Stimulated activated CD4-positive, alpha-beta T cell treated with anti-CD3 and anti-CD28 coated beads, Interleukin-1b, Interleukin-23, amount 100 ng/mL, for 24 hours (primary cell): ENCODE measurements at places on chromosomes 1 and 21.
A peak's percentile ranks its signal among the peaks of the same experiment; 100 is the strongest.

- DNase-seq = no peak
These were observed 62.8 kb downstream of the RGS4 start for GRCh38 chr1:163131981-163132380.

DNA sequence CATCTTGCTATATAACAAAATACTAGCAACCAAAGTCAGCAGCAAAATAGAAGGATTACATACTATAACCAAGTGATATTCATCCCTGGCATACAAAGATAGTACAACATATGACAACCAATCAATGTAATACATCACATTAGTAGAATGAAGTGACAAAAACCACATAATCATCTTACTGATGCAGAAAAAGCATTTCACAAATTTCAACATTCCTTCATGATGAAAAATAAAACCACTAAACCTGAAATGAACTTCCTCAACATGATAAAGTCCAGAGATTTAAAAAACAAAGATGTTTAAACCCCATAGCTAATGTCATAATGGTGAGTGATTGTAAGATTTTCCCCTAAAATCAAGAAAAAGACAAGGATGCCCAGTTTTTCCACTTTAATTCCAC is 18.6 kb downstream of the RO60 start:
- no peak for DNase-seq

DNA sequence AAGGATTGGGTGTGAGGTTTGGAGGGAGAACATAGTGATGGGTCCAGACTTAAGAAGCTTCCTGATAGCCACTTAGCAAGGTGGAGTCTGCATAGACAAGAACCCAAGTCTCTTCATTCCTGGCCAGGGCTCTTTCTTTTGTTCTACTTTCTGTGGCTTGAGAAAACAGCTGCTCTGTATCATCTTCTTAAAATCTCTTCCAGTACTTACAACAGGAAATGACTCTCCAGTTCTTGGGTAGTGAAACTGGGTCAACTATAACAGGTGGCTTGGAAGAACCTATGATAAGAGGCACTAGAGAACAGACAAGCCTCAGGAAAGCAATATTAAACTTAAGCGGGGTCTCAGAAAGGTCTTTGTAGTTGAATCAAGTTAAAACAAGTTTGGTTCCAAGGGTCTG is 148.1 kb upstream of the USP24 start:
- DNase-seq = no peak

- DNase-seq = peak; percentile 46
These were observed 711 bp downstream of the GADD45A start for GRCh38 chr1:67685558-67686266.

DNA sequence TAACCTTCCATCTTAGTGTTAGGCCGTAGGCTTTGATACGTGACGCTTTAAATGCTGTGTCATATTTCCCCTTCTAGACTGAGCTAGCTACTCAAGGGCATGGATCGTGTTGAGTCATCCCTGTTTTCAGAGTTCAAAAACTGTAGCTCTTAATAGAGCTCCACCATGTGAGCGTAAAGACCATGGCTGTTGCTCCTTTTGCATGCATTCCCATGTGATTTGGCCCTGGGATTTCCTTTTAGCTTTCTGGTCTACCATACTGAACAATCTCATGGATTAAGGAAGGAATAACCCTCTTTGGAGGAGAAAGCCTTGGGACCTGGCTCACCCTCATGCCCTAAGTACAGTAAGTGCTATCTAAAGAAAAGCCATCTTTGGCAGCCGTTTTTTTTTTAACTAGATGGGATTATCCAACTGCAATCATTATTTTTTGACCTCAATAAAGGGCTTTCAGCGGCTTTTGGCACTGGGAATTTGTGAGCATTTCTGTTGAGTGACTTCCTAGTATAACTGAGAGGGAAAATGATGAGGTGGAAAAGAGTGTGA is 76.6 kb downstream of the PLPP3 start:
- no peak for DNase-seq

DNA sequence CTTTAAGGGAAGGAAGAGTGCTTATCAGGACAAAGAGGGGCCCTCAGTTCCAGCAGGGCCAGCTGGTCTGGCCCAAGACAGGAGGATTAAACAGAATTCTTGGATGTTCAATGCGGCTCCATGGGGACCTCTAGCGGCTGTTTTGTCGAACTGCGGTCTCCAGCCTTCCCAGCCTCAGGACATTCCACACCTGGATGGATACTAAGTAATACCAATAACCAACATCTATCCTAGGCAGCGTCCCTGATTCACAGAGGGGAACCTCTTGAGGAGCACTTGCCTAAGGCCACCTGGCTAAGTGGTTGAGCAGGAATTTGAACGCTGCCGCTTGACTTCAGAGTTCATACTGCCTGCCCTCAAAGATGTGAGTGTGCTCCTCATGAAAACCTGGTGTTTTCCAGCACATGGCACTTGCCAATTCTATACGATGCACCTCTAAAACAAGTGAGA is 15.5 kb upstream of the CD247 start:
- DNase-seq = peak; percentile 43

DNA sequence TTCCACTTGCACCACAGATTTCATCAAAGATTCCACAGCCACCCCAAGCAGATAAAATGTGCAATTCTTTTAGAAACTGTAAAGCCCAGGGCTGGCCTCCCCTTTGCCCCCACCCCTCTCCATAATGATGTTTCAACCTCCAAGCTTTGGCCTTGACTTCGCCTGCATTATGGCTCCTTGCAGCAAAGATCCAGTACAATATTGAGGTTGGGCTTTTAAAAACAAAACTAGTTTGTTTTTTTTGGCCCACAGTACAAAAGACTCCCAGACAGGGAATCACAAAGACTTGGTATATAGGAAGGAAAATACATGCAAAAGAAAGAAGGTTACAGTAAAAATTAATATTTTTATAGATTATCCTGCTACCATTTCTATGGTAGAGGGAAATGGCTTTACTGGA is 356.5 kb upstream of the PTBP2 start:
- no peak for DNase-seq

- DNase-seq = no peak
These were observed 20.9 kb downstream of the RNF187 start for GRCh38 chr1:228507961-228508652.

DNA sequence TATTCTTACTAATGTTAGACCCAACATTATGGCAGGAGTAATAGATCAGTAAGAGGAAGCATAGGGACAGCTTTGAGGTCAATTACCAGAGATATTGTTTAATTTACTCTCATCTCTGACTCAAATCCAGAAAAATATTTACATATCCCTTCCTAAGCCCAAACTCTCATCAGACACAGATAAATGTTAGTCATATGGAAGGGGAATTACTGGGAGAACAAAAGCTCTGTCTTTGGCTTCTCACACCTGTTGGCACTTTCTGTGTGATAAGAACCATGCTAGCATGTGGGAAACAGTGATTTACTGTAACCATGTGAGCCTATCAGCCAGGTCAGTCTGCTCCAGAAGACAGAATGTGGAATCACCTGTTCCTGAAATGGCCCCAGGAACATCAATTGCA is 72.4 kb downstream of the DUSP10 start:
- DNase-seq = no peak

GRCh38 chr21:35764586-35764985 is 295.7 kb downstream of the SETD4 start:
- DNase-seq = no peak

DNA sequence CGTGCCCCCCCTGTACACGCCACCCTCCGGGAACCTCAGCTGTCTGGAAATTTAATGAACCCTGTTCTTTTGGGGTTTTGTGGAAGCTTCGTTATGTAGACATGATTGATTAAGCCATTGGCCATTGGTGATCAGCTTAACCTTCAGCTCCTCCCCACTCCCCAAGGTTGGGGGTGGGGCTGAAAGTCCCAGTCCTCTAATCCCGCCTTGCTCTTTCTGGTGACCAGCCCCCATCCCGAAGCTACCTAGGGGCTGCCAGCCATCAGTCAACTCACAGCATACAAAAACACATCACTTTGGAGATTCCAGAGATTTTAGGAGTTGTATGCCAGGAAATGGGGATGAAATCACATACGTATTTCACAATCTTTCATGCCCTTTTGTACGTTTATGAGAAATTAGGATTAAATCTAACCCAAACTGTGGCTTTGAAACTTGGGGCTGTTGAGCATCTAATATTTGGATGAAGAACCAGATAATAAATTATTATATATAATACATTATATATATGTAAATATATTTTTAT is 52.3 kb downstream of the BACE2 start:
- DNase-seq = no peak

DNA sequence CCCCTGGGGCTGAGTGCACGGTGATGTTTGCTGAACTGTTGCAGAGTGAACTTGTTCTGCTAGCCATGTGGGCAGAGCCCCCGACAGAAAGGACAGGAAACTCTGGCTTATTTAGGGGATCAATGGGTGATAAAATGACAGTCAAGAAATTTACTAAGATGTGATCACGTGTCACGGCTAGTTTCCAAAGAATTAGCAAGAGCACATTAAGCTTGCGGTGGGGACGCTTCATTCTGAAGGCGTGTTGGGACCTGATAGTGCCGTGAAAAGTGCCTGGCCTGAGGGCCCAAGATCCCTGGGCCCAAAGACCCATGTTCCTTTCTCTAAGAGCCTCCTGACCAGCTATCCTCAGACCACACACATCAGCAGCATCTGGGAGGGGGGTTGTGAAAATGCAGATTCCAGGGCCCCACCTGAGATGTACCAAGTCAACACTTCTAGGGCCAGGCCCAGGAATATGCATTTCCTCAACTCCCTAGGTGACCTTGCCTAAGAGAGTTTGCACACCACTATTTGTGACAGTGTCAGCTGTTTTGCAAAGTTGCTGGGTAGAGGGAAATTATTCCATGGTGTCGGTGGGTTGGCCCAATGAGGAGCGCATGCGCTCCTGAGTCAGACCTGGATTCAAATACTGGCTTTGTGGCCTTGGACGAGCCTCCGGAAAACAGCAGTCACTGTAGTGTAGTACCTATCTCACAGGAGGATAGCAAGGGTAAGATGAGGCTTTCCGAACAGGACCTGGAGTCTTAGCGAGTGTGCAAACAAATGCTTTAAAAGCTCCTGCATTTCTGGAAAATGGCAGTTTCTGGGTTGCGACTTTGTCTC is 77.5 kb downstream of the SPSB1 start:
- DNase-seq = no peak

DNA sequence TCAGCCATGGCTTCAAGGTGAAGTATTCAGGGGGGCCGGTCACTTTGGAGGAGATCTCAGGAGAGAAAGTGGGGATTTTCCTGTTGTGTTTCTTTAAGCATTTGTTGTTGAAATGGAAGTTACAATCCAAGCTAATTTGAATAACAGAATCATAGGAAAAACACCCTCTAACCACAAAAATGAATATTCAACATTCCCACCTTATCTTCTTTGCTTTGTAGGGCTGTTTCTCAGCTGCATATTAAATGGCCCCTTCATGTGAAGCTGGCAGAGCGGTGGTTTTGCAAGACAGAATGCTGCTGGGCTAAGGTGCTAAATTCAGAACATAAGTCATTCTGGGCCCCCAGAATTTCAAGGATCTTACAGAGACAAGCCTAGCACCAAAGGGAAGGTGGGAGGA is 279.0 kb downstream of the RRAGC start:
- DNase-seq = no peak

- DNase-seq = no peak
These were observed 1423.4 kb downstream of the NCAM2 start for GRCh38 chr21:22421416-22422180.

DNA sequence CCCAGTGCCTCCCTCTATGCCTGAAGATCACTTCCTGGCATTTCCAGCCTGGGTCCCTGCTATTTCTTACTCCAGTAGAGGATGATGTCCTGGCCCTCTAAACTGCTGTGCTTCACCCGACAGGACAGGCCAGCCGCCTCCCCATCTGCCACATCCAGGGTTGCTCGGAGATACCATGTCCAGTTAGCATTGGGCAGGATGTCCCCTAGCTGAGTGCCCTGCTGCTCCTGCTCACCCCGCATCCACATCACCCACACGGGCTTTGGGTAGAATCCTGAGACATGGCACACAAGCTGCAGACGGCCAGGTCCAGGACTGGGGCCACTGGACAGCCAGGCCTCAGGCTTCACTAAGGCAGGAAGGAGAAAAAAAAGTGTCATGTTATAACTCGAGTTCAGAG is 2.0 kb downstream of the CD1B start:
- DNase-seq = no peak

- DNase-seq = no peak
These were observed 293.2 kb upstream of the SGIP1 start for GRCh38 chr1:66240491-66241484.

GRCh38 chr1:96845464-96845863 is 123.9 kb downstream of the PTBP2 start:
- no peak for DNase-seq

GRCh38 chr1:154801234-154802011 is 68.7 kb downstream of the KCNN3 start:
- DNase-seq = no peak

DNA sequence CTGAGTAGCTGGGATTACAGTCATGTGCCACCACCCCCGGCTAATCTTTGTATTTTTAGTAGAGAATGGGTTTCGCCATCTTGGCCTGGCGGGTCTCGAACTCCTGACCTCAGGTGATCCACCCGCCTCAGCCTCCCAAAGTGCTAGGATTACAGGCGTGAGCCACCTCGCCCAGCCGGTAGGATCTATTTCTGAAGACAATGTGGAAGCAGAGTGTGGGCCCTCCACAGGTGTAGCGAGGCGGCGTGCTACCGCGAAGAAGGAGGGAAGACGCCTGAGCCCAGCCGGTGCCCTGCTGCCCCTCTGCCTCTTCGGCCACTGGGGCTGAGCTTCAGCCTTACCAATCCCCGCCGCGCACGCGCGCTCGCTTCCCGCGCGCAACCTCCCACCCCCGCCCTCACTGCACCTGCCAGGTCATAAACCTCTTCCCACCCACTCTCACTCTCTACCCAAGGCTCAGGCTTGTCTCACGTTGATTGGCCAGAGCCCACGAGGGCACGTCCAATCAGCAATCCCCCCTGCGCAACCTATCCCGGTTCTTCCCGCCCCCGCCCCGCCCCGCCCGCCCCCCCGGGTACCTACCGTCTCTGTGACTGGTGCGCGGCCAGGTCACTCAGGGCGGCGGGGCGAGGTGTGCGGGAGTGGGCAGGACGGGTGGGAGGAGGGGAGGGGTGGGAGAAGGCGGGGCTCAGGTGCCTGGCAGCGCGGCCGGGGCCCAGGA is 409 bp upstream of the HOOK1 start:
- peak; percentile 50 for DNase-seq

- DNase-seq = no peak
These were observed 30.6 kb downstream of the VANGL1 start for GRCh38 chr1:115672224-115673009.

GRCh38 chr1:90007979-90008404 is 13.1 kb downstream of the ZNF326 start:
- DNase-seq = no peak
